ENCODE measurements at places on chromosomes 4 and X.

DNA sequence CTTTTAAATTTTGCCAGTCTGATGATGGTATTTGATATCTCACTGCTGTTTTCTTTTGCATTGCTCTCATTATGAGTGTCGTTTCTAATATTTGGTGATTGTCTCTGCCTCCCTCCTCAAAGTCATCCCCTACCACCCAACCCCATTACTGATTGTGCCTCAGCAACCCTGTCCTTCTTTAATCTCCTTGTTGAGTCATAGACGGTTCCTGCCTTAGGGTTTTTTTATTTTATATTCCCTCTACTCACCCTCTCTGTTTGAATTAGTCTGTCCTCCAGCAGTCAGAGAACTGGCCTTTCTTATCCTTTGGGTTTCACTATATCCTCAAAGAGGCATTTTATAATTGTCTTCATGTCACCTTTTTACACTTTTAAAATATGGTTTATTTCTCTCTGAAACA is 409.3 kb upstream of the CPEB2 start:
- no peak for DNase-seq

DNA sequence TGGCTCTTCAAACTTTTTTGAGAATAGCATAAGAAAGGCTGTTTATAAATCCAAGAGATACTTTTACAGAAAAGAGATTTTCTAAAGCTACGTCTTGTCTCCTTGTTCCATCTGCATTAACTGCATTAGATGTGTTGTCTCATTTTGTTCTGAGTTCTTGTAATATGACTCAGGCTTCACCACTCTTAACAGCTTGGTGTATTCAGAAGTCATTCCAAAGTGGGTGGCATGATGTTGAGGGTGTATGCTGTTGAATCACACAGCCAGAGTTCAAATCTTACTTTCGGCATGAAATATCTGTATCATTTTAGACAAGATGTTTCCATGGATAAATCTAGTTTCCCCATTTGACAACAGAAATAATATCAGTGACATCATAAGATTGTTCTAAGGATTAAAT is 30.1 kb downstream of the SYTL5 start:
- DNase-seq, result no peak

DNA sequence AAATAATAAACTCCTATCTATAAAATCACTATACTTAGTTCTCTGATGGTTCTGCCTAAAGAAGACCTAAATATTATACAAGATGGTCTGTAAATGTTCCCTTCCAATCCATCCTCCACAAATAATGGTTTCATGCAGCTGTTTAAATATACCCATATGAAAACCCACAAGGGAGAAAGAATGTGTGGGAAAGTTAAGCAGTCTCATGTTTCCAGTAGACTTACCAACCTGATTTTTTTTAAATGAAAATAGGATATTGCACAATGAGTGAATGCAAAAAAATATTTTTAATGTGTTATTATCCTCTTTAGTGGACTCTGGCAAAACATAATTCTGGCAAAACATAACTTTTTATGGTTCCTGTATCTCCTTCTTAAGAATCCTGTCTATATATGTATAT is 23.3 kb downstream of the CAMK2D start:
- no peak for DNase-seq

GRCh38 chr4:166816890-166817289 is 417.4 kb downstream of the SPOCK3 start:
- DNase-seq, result peak; percentile 13

GRCh38 chr4:151674804-151675391 is 85.9 kb downstream of the GATB start:
- peak; percentile 50 for DNase-seq

GRCh38 chr4:123102897-123103471 is 180.6 kb upstream of the NUDT6 start:
- DNase-seq, result no peak

DNA sequence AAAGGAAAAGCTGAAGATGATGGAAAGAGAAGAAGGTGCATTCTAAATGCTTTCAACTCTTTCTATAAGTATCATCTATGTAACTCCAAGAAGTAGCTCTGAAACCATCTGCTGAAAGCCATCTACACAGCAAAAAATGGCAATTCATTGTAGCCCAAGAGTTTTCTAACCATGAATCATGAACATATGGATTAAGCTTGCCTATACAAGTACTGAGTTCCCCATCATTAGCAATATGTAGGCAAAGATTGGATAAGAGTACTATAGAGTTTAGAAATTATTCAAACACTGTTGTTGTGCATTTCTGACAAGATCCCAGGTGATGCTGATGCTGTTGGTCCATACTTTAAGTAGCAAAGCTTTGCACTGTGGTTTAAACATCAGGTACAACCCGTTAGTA is 11.2 kb downstream of the DAPP1 start:
- no peak for DNase-seq

DNA sequence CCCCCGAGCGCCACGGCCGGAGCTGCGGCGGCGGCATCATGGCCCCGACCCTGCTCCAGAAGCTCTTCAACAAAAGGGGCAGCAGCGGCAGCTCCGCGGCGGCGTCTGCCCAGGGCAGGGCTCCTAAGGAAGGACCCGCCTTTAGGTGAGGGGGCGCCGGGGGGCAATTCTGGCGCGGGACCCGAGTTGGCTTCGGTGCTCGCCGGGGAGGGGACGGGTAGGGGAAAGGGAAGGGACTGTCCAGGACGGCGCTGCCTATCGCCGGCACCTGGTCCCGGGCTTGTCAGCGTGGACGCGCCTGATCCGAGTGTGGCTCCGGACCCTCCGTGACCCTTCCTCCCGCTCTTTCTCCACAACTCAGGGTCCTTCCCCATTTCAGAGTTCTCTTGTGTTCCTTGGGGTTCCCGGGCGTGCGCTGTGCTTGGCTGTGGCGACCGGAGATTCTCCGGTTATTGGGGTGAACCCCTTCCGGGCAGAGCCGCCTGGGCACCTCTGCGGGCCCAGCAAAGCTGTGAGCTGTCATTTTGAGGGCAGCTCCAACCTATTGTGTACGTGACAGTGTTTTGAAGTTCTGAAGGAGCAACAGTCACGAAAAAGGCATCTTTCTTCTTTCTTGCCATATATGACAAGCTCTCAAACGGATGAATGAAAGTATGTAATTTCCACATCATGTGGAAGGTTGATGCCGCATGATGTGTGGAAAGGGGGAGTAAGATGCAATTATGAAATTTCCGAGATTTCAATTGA is 522 bp downstream of the FNIP2 start:
- DNase-seq, result no peak

- no peak for DNase-seq
These were observed 50.2 kb downstream of the CPZ start for GRCh38 chr4:8642651-8643321.

DNA sequence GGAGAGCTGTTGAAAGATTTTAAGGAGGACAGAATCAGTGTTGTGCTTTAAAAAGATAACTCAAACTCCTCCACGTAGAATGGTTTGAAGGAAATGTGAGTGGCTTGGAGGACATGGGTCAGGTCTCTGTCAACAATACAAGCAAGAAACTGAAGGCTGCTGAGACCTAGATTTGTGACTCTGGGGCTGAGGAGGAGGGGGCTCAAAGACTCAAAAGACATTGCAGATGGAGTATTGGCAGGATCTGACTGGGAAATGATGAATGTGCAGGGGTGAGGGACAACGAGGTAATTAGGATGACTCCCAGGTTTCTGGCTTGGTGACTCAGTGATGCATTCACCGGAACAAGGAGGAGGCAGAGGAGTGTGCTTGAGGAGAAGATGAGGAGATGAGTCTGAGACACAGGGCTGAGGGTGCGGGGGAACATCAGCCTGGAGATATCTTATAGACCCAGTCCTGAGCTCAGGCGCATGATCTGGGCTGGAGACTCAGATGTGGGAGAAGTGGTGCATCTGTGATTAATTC is 3.3 kb upstream of the RPS4X start:
- DNase-seq, result no peak

DNA sequence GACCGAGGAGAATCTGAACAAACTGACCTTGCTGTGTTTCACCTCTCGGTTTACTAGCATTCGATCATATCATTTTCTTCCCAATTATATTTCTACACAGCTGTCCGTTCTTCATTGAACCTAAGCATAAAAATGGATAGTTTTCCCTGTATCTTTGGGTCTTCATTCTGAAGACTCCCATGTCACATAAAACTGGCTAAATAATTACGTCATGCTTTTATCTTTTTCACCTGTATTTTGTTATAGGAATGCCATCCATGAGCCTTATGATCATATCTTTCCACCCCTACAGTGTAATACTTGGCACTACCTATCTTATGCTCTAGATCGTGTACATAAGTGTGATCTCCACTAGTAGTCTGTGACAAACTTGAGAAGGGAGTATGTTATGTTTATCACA is 456.1 kb downstream of the FGF13 start:
- DNase-seq, result no peak

- no peak for DNase-seq
These were observed 207.5 kb downstream of the CHRDL1 start for GRCh38 chrX:110588164-110588563.

DNA sequence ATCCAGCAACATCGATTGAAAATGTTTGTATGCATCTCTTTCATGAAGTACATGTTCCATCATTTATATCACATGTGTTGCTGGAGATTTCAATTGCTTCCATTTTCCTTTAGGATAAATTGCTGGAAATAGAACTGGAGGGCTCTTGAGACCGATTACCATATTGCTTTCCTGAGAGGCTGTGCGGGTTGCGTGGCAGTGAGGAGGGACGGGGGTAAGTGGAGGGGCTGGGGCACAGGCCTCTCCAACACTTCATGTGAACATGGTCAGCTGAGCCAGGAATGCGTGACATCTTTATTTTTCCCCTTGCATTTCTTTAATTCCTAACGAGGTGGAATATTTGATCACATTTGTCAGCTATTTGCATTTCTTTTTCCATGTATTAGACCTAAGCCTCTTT is 144.6 kb downstream of the TBL1X start:
- no peak for DNase-seq

All from LNCaP clone FGC (cell line).